HFFc6 (cell line): ENCODE measurements at places on chromosomes 13 and 19.

GRCh38 chr13:94996445-94996844 lies 284.1 kb upstream of the SOX21 start:
- DNase-seq, result no peak

GRCh38 chr13:33244907-33245287 lies 40.7 kb downstream of the STARD13 start:
- DNase-seq, result no peak

DNA sequence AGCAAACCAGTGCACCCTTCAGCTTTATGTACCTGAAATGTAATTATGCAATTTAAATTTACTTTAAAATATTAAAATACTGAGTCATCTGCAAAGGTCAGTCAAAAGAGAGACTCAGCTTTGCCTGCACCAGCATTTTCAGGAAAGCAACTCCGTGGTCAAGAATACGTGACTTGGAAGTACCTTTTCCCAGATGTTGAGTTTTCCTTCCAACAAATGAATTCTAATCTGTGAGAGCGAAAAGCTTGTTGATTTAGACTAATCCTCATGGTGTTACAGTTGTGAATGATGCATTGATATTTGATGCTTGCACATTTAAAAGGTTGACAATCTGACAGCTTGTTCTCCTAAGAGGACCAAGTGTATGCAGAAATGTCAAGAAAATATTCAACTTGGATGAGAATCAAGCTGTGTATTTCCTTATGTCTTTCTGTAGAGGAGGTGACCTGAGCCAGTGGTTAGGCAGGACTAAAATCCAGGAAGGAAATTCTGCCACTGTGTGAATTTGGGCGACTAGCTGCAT lies 270.4 kb downstream of the ABCC4 start:
- DNase-seq, result no peak

- no peak for DNase-seq
Observed at GRCh38 chr13:57635541-57636085, 4.1 kb downstream of the PCDH17 start.
